BE2C (cell line): ENCODE measurements at places on chromosomes 7 and 10.

DNA sequence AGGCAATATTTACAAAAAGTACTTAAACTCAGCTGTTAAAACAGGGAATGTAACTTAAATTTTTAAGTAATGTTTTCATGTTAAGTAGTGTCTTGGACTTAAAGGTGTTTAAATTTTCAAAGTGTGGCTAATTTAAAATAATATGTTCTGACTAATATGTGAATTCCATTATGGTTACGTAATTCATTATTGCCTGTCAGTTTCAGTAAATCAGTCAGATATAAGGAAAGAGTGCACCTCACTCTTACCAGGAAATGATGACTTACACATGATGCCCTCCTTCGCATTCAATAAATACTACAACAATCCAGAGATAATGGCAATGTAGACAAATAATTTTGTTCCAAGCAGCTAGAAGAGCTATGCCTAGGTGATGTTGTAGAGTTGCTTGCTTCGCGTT lies 69.0 kb upstream of the WNT16 start:
- no peak for DNase-seq

GRCh38 chr10:88616250-88616977 lies 29.9 kb downstream of the LIPJ start:
- peak; percentile 62 for DNase-seq

GRCh38 chr7:117876761-117877160 lies 3.5 kb upstream of the CTTNBP2 start:
- no peak for DNase-seq

DNA sequence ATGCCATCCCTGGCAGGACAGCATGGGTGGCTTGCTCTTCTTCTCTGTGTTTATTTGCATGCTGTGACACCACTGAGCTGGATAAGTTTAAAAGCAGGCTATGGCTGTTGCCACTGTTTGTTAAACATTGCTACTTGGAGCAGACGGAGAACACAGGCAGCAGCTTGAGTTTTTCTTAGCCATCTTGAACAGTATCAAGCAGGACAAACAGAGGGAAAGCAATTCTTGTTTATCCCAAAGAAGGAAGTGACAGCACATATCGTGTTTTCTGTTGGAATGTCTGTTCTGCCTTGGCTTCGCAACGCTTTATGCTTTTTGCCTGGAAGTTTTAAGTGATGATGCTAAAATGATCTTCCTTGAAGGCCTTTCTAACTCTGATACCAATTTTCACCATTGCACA lies 73.8 kb downstream of the MKX start:
- DNase-seq, result no peak

- no peak for DNase-seq
These were observed 618.6 kb downstream of the ZWINT start for GRCh38 chr10:55742487-55742886.

- DNase-seq, result no peak
These were observed 565.8 kb downstream of the PTPRN2 start for GRCh38 chr7:158021836-158022235.

DNA sequence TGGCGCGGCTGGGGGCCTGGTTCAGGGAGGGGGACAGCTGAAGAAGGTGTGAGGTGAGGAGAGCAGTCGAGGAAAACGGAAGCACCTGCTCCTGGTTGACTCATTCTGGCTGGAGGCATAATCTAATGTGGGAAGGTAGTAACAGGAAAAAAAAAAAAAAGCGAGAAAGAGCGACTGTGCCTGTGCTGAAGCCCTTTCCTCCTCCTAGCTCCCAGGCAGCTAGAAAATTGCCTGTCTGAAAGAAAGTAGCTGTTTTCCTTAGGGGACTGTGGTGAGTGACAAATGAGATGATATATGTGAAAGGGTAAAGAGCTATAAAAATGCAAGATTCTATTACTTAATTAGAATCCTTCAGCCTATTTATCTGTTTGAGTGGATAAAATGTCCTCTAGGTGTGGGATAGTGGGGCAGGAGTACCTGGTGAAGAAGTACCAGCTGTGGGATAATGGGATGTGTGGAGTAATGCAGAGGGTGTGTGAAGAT lies 4.9 kb upstream of the MEST start:
- no peak for DNase-seq

DNA sequence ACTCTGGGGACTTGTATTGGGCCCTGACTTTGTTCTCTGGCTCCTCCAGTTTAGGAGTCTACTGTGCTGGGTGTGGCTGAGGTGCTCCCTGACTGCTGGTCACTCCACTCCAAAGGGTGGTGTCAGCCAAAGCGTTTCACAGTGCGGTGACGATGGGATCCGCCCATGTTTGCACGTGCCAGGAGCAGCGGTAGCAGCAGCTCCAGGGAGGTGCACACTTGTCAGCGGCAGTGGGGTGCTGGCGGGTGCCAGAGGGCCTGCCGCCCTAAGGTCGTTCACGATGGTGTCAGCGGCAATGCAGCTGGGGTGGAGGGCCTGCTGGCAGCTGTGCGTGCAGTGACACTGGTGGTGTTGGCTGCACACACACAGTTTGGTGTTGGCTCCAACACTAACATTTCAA lies 268.5 kb upstream of the AKR1E2 start:
- DNase-seq, result no peak

DNA sequence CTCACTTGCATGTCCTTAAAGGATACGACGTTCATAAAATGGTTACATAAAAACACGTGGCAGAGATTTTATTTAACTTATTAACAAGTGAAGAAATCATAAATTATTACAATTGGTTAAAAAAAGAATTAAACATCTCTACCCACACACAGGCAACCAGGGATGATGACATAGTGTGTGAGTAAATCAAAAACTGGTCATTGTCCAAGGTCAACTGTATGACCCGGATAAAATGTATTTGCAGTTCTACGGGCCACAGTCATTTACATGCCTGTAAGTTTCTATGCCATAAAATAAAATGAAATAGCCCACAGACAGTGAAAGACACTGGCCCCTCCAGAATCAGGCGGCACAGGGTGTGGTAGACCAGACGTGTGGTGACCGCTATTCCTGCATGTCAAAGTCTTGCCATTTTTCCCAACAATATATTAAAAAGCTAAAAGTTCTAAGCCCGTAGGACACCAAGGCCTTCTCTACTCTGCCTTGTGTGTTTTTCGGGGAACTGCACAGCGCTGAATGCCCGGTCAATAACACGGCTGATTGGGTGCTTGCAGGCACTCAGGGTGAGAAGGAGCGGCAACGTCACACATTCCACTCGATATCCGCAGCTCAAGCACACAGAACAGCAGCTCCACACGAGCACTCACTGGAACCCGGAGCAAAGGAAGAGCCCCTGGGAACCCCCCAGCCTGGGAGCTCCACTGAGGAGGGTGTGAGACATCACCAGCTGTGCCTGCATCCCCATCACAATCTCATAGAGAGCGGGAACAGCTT lies 143.3 kb upstream of the PPP2R2D start:
- no peak for DNase-seq

DNA sequence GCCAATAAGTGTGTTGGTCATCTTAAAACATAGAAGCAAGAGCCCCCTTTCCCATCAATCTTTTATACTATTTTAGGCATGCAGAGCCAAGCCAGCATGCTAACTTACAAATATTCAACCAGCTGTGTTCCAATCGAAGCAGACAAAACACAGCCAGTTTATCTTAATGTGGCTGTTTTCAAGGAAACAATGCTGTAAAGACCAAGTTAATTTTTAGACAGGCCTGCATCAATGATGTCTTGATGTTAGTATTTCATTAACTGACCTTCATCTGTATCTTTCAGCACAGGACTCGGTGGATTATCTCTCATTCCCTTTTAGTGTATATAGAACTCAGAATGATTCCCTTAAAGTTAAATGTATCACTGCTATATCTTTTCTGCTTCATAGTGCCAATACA lies 262.0 kb upstream of the ZWINT start:
- no peak for DNase-seq

GRCh38 chr10:114477285-114477684 lies 73.0 kb upstream of the AFAP1L2 start:
- DNase-seq, result no peak

DNA sequence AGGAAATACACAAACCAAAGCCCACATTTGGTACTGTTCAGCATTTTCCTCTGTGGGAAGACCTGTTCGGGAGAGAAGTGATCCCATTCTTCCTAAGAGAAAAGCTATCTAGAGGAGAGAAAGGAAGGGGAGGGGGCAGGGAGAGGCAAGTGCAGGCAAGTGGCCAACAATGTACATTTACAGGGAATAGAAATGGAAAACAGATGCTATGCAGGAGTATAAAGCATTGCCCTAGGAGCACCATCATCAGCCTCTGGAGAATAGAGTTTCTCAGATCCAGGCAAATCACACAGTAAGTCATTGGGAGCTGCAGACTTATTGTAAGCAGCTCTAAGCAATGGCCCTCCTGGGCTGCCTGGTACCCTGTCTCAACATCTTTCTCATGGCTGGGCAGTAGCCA lies 424.4 kb upstream of the AUTS2 start:
- no peak for DNase-seq

GRCh38 chr7:74269757-74270277 lies 15.6 kb upstream of the RFC2 start:
- DNase-seq, result peak; percentile 65

GRCh38 chr10:50788951-50789945 lies 49.5 kb downstream of the ASAH2B start:
- no peak for DNase-seq

GRCh38 chr10:5565205-5565545 lies 40.4 kb downstream of the CALML3 start:
- DNase-seq, result no peak

DNA sequence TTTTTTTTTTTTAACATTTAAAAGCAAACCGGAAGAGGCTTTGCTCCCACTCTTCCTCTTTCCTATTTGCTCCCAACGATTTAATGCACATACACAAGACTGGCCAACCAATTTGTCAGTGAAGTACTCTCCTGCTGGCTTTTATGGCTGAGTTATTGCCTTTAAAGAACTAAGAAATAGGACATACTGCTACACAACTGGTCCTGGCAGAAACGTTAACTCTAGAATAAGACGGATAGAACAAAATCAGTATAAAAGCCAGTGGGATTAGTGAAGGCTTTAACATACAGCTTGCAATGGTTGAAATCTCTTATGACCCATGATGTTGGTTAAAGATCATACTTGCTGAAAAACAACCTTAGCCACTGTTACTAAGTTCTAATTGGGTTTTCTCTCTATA lies 47.2 kb downstream of the PDE1C start:
- no peak for DNase-seq

- DNase-seq, result no peak
These were observed 13.5 kb downstream of the AHR start for GRCh38 chr7:17311952-17312351.

GRCh38 chr7:118140468-118140867 lies 43.5 kb upstream of the LSM8 start:
- DNase-seq, result no peak

- DNase-seq, result peak; percentile 83
These were observed 8.2 kb upstream of the BLVRA start for GRCh38 chr7:43750016-43750887.

GRCh38 chr7:68914006-68914405 lies 684.3 kb upstream of the AUTS2 start:
- DNase-seq, result no peak

DNA sequence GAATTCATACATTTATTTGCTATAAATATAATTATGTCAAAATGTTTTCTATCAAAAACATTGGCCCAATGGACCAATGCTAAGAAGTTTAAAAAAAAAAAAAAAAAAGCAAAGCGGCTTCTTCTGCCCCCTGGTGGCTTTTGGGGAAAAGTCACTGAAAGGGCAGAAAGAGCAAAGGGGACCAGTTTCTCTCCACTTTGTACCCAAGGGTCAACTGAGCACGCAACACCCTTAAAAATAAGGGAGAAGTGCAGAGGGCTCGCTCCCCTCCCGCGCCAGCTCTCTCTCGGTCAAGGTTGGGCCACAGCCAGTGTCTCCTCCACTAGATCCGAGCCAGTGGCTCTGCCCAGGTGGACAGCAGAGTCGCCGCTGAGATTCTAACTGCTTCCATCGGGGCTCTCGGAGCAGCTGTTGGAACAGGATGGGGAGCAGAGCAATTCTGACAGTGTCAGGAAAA lies 136.4 kb upstream of the FGFR2 start:
- DNase-seq, result peak; percentile 24

GRCh38 chr10:12606461-12606860 lies 257.1 kb downstream of the CAMK1D start:
- DNase-seq, result no peak

DNA sequence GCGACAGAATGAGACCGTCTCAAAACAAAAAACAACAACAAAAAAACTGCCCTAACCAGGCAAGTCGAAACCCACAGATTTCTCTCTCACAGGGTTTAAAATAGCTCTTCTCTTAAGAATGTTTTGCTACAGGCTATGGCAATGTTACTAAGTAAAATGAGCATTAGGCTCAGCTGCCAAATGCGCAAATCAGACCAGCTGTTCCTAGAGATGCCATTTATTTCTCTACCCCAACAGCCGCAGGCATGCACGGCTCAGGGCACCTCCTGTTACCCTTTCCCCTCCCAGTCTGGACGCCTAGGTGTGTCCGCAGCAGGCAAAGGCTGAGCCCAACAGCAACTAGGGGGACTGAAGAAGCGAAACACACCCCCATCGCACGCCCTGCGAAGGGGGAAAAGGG lies 168.3 kb upstream of the MBL2 start:
- DNase-seq, result no peak

GRCh38 chr10:71735709-71736569 lies 16.4 kb upstream of the C10orf105 start:
- no peak for DNase-seq

- no peak for DNase-seq
These were observed 275.5 kb downstream of the FGFR2 start for GRCh38 chr10:121322776-121323175.

- DNase-seq, result no peak
These were observed 42.1 kb upstream of the EMX2 start for GRCh38 chr10:117500456-117500855.

DNA sequence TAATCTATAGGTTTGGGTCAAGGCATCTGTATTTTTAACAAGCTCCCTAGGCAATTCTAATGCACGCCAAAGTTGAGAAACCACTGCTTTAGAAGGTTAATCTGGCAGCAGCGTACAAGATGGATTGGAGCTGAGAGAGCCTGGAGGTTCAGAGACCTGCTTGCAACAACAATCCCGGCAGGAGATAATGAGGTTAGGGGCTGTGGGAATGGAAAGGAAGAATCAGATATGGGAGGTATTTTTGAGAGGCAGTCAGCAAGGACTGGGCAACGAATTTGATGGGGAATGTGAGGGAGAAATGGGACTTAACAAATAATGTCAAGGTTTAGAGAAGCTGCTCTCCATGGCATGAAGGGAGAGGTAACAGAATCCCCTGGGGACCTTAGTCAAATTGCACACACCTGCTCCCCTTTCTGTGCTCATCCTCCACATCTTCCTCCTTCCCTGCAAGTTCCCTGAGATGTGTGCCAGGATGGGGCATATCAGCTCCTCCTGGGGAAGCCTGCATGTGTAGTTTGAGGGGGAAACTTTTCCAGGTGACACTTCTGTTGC lies 731.0 kb upstream of the GALNT17 start:
- DNase-seq, result no peak

- no peak for DNase-seq
These were observed 271.9 kb downstream of the ADARB2 start for GRCh38 chr10:1465418-1465911.

- no peak for DNase-seq
These were observed 270.5 kb upstream of the NFE2L3 start for GRCh38 chr7:25881317-25882037.

- DNase-seq, result no peak
These were observed 155.0 kb downstream of the SKAP2 start for GRCh38 chr7:26709210-26709990.

GRCh38 chr7:154853063-154853726 lies 149.7 kb downstream of the PAXIP1 start:
- no peak for DNase-seq

- DNase-seq, result no peak
These were observed 66.0 kb downstream of the GRK5 start for GRCh38 chr10:119273413-119273812.

GRCh38 chr10:54622017-54622416 lies 179.0 kb downstream of the PCDH15 start:
- no peak for DNase-seq

GRCh38 chr7:150620061-150620460 lies 12.1 kb downstream of the GIMAP6 start:
- DNase-seq, result no peak
